ENCODE measurements at places on chromosomes 3 and 15. TPM values are rescaled to one million over a fixed set of nuclear protein-coding genes. Genes with fewer than 3 reads are reported as not detected.
A peak's percentile ranks its signal among the peaks of the same experiment; 100 is the strongest.

- no peak for DNase-seq
Measured at GRCh38 chr15:68175526-68175925, 29.6 kb downstream of the CALML4 start.

- no peak for DNase-seq
Measured at GRCh38 chr15:81853150-81853748, 192.6 kb downstream of the MEX3B start.

DNA sequence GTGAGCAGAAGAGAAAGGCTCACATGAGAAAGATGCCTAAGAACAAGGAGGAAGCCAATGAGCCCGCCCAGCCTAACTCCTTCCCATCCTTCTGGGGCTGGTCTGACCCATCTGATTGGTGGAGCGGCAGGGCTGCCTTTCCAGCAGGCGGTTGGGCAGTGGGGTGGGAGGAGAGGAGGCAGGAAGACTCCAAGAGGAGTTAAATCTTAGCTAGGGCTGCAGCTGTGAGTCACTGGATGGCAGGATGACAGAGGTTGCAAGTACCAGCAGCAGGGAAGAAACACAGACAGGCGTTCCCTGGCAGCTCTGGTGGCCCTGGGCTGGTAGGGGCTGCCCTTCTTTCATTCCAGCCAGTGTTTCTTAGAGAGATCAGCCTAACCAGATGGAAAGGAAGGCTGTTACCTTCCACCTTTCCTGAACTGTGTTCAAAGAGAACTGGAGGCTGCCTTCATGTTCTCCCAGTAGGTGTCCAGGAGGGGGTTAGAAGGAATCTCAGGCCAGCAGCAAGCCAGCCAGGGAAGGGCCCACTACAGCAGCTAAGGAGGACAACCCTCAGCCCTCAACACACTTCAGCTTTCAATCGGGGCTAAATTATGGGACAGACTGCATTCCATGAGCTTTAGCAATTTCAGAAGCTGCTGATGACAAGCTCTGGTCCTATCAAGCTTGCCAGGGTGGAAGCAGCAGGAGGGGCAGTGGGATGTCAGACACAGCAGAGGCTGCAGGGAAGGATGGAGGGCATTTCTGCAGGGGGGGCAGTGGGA lies 50.3 kb downstream of the CHSY1 start:
- DNase-seq: peak; percentile 89

DNA sequence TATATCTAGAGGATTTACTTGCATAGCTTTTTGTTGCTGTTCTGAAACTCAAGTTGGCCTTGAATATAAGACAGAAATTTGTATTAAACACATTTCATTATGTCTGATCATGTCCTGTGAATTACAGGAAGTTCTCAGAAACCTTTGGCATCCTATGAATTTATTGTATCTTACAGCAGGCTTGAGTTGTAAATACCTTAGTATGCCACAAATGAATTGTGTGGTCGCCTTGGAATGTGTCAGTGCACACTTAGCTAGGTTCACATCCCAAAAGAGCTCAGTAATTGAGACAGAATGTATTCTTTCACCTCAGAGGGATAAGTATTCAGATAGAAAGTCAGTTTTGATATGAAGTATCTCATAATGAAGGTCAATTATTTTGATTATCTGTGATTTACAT lies 83.4 kb downstream of the NEK11 start:
- no peak for DNase-seq

DNA sequence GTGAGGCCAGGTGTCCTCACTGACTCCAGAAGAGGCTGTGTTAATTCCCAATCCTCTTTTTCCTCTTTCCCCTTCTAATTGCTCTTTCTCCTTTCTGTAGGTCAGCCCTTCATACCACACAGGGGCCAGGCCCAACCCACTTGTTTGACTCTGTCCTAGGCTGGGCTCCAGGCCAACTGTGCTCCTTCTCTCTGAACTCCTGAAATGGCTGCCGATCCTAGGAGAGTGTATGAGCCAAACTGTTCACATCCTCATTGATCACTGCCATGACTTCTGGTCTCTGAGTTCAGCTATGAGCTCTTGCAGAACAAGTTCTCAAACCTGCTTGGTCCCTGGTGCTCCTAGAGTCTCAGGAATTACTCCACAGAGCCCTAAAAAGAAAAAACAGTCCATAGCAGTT lies 145.1 kb downstream of the VGLL4 start:
- DNase-seq: no peak

- DNase-seq: no peak
Measured at GRCh38 chr3:182983876-182984275, 3.5 kb upstream of the DCUN1D1 start.

DNA sequence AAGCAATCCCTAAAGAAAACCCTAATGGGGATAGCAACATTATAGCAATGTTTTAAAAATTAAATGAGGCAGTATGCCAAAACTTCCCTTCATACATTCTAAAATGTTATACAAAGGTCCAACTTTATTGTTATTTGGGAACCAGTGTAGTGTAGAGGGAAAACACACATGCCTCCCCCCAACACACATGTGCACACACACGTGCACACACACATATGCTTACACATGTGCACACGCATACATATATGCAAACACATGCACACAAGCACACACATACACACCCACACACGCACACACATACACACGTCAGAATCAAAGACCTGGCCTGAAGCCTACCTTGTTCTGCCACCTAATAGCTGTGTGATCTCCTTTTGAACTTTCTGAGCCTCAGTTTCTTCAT lies 83.3 kb downstream of the SCN11A start:
- DNase-seq: no peak

- no peak for DNase-seq
Measured at GRCh38 chr3:71771126-71771525, 13.8 kb downstream of the PROK2 start.

GRCh38 chr15:79016527-79017170 lies 71.8 kb upstream of the CTSH start:
- no peak for DNase-seq

DNA sequence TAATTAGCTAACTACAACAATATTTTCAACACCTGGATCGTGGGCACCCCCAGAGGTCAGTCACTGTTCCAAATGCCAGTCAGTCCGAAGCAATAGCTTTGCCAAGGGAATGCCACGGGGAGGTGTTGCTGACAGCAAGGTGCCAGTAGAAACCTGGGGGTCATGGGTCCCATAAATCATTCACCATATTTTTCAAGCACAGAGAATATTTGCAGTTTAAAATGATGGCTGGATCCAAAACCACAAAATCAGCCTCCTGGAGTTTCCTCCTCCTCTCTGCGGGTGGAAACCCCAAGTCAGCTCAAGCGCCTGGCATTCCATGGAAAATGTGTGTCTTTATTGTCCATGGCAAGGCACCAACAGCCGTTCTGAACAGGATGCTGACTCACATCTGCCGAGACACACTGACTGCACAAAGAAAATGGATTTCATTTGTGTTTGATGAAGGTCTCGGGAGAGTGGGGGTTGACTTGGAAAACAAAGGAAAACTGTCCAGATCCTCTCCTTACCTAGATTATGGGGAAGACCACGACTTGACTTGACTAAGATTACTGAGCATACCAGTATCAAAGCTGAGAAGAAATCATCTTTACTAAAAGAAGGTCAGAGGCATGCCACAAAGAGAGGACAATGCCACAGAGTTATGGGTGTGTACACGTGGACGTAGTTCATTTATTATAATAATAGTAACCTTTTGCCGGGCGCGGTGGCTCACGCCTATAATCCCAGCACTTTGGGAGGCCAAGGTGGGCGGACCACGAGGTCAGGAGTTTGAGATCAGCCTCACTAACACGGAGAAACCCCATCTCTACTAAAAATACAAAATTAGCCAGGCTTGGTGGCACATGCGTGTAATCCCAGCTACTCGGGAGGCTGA lies 26.4 kb downstream of the ANXA2 start:
- no peak for DNase-seq

GRCh38 chr3:5304789-5305683 lies 117.5 kb downstream of the EDEM1 start:
- DNase-seq: peak; percentile 32

- no peak for DNase-seq
Measured at GRCh38 chr3:168611826-168612225, 516.1 kb upstream of the GOLIM4 start.

- no peak for DNase-seq
Measured at GRCh38 chr3:10303785-10304184, 11.0 kb upstream of the GHRL start.

DNA sequence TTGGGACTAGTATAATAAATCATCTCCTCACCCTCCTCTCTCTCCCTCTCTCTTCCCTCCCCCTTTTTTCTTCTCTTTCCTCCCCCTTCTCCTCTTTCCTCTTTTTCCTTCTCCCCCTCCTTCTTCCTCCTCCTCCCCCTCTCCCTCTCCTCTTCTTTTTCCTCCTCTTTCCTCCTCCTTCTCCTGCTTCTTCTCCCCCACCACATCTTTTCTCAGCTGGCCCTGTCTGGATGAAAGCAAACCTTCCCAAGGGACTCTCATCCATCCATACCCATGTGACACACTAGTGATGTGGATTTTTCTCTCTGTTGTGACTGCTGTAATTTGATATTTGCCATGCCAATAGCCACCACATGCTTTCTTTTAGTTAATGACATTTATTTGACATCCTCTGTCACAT lies 127.2 kb downstream of the EBLN2 start:
- DNase-seq: no peak

- no peak for DNase-seq
Measured at GRCh38 chr3:124860599-124860998, 26.6 kb downstream of the ITGB5 start.

DNA sequence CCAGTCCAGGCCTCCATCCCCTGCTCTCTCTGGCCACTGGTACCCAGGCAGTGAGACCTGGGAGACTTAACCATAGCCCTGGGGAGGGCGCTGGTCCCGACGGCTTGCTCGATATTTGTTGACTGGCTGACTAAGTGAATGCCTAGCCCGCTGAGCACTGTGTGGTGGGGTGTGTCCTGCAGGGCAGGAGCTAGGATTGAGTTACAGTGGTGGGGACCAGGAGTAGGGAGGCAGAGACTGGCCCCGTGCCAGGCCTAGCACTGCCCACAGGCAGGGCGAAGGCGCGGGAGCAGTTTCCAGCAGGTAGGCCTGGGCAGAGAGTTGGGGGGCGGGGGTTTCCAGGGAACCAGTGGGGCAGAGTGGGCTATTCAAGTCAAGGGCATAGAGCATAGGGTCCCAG lies at the start of gene VILL:
Gene VILL (plus strand): TSS at position 260 of the 400 bp plus-strand sequence. CDS start 2,887 bp downstream, outside the sequence.
- peak; percentile 60 for DNase-seq

GRCh38 chr3:116579840-116580239 lies 129.7 kb upstream of the TUSC7 start:
- no peak for DNase-seq

GRCh38 chr15:37638116-37638515 lies 296.3 kb upstream of the TMCO5A start:
- no peak for DNase-seq

DNA sequence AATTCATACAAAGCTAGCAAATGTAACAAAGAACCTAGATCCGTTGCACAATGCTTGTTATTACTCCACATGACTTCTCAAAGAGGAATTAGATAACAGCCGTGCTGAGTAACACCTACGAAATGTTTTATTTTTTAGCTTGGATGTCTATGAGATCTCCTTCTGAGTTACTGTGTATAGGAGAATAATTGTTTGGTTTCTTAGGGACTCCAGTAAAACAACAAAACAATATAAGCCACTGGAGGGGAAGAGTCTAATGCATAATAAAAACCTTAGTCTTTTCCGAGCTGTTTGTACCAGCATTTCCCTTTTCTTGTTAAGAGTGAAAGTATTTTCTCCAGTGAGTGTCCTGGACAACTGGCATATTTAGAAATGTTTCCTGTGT lies 15.6 kb downstream of the SNAP23 start:
- no peak for DNase-seq

GRCh38 chr15:35208353-35208752 lies 123.3 kb upstream of the NANOGP8 start:
- no peak for DNase-seq

- no peak for DNase-seq
Measured at GRCh38 chr15:77064539-77065308, 6.2 kb downstream of the TSPAN3 start.

DNA sequence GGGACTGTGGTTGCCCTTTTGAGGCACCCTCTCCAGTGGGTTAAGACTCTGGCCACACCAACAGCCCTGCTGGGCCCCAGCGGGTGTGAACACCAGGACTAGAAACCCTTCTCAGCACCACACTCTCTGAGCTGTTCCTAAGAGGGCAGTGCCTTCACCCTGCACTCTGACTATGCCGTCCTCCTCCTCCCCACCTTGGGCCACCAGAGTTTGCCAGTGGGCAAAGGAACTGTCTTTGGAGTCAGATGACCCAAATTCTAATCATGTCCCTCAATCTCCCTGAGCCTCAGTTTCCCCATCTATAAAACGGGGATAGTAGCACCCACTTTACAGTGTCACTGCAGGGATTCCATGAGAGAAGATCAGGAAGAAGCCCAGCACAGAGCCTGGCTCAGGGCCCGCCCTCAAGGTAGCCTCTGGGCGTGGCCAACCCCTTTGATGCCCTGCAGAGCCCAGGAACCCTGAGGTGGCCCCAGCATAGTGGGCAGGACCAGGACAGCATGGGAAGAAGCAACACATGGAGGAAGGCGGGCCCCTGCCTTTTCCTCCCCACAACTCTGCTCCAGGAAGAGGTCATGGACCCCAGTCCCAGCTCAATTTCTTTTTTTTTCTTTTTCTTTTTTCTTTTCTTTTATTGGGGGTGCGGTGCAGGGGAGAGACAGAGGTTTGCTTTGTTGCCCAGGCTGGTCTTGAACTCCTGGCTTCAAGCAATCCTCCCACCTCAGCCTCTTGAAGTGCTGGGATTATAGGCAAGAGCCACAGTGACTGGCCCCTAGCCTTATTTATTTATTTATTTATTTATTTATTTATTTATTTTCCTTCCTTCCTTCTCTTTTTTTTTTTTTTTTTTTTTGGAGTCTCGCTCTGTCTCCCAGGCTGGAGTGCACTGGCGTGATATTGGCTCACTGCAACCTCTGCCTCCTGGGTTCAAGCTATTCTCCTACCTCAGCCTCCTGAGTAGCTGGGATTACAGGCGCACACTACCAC lies 115.7 kb upstream of the LINGO1 start:
- no peak for DNase-seq

DNA sequence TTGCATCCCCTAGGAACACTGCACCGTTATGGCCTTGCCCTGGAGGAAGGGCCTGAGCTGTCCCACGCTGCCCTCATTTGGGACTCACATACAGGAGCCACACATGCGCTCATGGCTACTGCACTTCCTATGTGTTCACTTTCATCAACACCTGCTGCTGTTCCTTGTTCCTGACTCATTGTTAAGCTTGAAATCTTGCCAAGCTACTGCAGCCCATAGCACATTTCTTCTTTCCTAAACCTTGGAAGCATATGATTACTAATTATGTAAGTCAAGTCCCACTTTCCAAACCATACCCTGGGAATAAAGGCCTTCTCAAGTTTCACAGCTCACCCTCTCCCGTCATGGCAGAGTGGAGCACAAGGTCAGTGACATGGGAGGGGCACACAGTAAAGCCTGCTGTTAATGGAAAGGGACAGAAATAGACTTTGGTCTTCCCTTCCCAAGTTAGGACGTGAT lies 307.9 kb downstream of the CLSTN2 start:
- DNase-seq: no peak

Gene EPHA3
- total RNA-seq: 0.33 TPM

Gene PIK3CB
- total RNA-seq: 19.0 TPM

Gene TMEM40
- total RNA-seq: not detected

Gene ASB14
- total RNA-seq: 0.03 TPM

Gene DNAJA4
- 0.03 TPM for total RNA-seq

Gene CACNA1D
- 1.0 TPM for total RNA-seq

Gene ST8SIA2
- total RNA-seq: 11.8 TPM

Gene NME9
- not detected for total RNA-seq

Gene AMOTL2
- 46.0 TPM for total RNA-seq

Gene PARP6
- 24.8 TPM for total RNA-seq

Gene CKMT1B
- 24.2 TPM for total RNA-seq

Gene AADACL2
- total RNA-seq: not detected
